ENCODE measurements at places on chromosomes 12 and 14. TPM values are rescaled to one million over a fixed set of nuclear protein-coding genes. Genes with fewer than 3 reads are reported as not detected.

DNA sequence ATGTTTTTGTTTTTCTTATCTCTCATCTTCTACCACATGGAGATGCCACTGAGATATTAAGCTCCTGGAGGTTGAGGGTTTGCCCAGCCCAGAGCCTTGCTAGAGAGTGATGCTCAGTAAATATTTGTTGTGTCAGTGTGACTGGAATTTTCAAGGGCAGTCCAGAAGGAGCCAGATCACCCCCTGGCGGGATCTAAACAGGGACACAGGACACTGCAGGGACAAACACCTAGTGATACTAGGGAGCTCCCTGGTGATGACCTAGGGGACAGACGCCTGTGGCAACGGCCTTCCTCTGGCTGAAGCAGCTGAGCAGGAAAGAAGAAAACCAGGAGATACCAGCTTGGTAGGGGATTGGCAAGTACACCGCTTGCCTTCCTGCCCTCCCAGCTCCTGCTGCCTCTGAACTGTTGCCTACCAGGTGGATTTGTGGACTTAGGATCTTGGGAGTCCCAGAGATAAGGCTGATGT lies 714.4 kb upstream of the TBX3 start:
- DNase-seq, result no peak

GRCh38 chr12:116495260-116495659 lies 63.9 kb upstream of the MAP1LC3B2 start:
- no peak for DNase-seq

GRCh38 chr14:35215110-35215813 lies 76.9 kb upstream of the PSMA6 start:
- peak; percentile 24 for DNase-seq

DNA sequence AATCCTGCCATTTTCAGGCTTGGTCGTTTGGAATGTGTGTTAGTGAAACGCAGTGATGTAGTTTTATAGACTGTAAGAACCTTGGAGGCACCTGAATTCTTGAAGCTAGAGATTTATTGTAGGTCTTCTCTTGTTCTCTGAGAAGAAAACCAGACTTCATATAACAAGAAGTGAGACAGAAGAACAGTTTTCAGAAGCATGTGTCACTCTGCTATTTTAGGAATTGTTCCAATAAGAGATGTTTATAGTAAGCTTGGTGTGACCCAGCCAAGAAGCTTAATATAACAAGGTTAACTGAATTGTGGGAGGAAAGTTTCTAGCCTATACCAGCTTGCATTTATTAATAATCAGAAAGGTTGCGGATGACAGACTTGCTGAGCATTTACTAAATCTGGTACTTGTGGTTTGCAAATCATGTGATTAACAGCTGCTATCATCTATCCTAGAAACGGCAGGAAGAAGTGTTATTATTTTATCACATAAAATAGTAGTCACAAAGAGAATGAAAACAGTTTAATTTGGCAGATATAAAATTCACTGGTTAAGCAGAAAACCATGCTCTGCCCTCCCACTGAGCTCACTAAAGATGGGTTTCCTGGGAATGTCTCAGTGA lies 49.2 kb upstream of the BCAT1 start:
- DNase-seq, result no peak

The PRKAG1 gene
- polyA plus RNA-seq, result 78.7 TPM

All from right renal pelvis (tissue), 4 donors.